ENCODE measurements at places on chromosomes 3 and 15. TPM values are rescaled to one million over a fixed set of nuclear protein-coding genes. Genes with fewer than 3 reads are reported as not detected.

The GPR62 gene
- total RNA-seq = not detected

The PLA2G4E gene
- not detected for total RNA-seq

The ACKR2 gene
- 0.16 TPM for total RNA-seq

The ROPN1 gene
- not detected for total RNA-seq

The PLCL2 gene
- 7.1 TPM for total RNA-seq

The SNX22 gene
- total RNA-seq = 0.16 TPM

The ACKR4 gene
- 0.50 TPM for total RNA-seq

The ZPLD1 gene
- not detected for total RNA-seq

The MKRN3 gene
- not detected for total RNA-seq

The FAM227B gene
- total RNA-seq = 1.3 TPM

The FRMD4B gene
- 34.6 TPM for total RNA-seq

The ERICH6 gene
- not detected for total RNA-seq

The SLC7A14 gene
- 1.3 TPM for total RNA-seq

The CPEB1 gene
- 0.06 TPM for total RNA-seq

The GPR27 gene
- not detected for total RNA-seq

The SSUH2 gene
- not detected for total RNA-seq

The CPA3 gene
- total RNA-seq = 1.5 TPM

The GUCA1C gene
- not detected for total RNA-seq

The FHIT gene
- 1.6 TPM for total RNA-seq

The CACNA1D gene
- not detected for total RNA-seq

The SH2D7 gene
- not detected for total RNA-seq

The FES gene
- total RNA-seq = 97.1 TPM

The NISCH gene
- 46.6 TPM for total RNA-seq

The IL17RD gene
- total RNA-seq = 0.49 TPM

The PAQR5 gene
- under 0.01 TPM for total RNA-seq

The C15orf61 gene
- 1.1 TPM for total RNA-seq

The TICRR gene
- total RNA-seq = 5.0 TPM

The CTXN2 gene
- not detected for total RNA-seq

The TMEM207 gene
- not detected for total RNA-seq

The GOLGA6L24 gene
- not detected for total RNA-seq

The MESP2 gene
- not detected for total RNA-seq

The ETFA gene
- total RNA-seq = 246 TPM

Data from bladder microvascular endothelial cell (primary cell).